Stimulated activated CD8-positive, alpha-beta memory T cell treated with anti-CD3 and anti-CD28 coated beads, Interleukin-4, amount 100 ng/mL, for 4 hours (primary cell): ENCODE measurements at places on chromosomes 7 and 10.

DNA sequence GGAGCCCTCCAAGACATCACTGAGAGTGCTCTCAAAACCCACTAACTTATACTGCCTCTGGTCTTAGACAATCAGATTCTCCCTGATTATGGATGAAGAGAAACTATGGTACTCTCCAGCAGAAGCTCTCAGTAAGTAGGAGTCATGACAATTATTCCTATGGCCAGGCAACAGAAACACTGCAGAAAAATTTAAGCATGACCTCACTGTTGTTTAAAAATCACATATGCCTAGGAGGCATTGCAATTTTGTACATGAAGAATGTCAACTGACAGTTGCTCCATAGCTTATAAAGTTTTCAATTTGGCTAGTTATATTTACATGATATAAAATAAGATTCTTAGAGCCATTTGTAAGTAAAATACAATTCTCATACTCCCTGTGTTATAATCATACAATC is 105.9 kb upstream of the LSM8 start:
- no peak for DNase-seq

- no peak for DNase-seq
Measured at GRCh38 chr7:117308891-117309290, 14.0 kb downstream of the WNT2 start.

DNA sequence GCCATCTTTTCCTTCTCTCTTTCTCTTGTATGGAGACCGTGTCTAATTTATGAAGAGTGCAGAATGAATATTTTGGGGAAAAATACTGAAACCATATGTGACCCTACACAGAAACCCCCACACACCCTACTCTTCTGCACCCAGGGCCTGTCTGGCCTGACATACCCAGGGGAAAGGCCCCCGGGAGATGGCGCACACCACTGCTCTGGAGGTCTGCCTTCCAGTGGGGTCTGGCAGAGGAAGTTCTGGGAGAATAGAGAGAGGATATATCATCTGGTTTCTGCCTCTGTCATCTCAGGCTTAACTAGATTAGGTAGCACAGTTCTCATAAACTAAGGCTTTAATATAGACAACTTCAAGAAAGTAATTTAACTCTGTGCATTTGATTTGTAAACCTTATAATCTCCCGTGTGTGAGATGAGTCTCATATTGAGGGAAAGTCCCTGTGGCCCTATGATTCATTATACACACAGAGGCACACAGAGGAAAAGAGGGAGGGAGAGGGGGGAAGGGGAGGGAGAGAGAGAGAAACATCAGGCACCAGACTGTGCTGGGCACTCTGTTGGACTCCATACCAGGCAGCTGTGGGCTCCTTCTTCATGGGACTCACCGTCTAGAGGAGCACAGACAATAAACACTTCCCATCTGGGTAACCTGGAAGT is 123.3 kb downstream of the AOAH start:
- DNase-seq, result no peak

GRCh38 chr7:134315679-134316538 is 821 bp downstream of the SLC35B4 start:
- peak; percentile 4 for DNase-seq

DNA sequence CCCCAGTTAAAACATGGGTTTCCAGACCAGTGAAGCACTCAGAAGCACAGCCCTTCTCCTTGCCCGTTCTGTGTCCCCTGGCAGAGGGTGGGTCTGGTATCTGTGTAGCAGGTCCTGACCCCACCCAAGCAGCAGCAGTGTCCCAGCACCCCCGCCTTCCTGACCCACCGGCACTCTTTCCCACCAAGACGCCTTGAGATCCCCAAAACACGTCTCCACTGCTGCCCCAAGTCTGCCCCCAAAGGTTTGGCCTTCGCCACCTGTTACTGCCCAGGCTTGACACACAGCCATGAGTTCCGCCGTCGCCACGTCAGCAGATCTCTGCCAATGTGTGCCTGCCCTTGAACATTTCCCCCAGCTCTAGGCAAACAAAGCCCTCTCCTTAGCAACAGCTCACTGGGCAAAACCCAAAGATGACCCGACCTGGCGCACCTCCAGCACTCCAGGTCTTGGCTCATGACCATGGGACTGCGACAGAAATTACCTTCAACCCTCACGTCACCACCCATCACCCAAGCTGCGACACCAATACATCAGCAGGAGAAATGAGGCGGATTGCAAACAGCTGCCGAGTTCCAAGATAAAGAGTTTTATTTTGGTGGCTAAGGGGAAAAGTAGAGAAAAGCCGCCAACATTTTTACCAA is 75.6 kb downstream of the CTBP2 start:
- no peak for DNase-seq

GRCh38 chr10:33295851-33296250 is 38.6 kb downstream of the NRP1 start:
- DNase-seq, result no peak

- no peak for DNase-seq
Measured at GRCh38 chr10:86648704-86649427, 5.5 kb upstream of the OPN4 start.

GRCh38 chr7:154744861-154745258 is 258.1 kb downstream of the PAXIP1 start:
- DNase-seq, result no peak

DNA sequence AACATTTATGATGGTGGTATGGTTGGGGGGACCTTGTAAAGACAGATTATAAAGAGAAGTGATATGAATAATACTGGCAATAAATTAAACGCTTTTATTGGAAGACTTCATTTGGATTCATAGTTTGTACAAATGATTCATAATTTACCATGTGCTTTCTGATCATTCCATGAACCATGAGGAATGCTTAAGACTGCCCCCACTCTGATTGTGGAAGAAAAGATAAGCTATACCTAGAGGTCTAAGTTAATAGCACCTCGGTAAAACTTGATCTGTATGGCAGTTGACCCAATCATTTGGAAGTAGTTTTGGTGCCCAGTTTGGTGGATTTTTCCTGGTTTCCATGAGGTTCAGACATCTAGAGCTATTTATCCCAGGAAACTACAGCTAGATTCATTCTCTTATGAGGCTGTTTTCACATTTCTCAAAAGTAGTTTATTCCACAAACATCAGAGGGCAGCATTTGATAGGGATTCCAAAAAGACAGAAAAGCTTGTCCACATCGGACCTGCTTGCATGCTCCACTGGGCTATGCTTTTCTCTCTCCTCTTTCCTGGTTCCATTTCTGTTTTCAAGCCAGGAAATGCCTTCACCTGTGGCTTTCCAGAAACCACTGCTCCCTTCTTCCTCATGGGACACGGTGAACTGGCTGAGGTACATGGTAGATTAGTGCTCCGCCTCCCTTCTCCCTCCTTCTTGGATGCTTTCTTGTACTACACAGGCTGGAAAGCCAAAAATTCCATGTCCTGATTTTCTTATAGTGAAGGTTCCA is 29.2 kb downstream of the TFAM start:
- no peak for DNase-seq

DNA sequence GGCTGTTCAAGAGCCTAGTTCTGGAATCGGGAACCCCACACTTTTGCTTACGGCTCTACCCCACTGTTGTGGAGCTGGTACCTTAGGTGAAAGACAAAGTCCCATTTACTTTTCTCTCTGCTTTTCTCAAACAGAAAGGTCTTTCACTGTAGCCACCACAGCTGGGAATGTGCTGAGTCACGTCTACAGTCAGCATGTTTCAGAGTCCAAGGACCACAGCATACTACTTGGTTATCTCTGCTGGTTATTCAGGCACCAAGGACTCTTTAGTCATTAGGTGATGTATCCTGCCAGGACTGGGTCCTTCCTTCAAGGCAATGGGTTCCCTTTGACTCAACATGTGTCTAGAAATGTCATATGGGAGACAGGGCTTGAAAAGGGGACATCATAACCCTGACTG is 266.8 kb upstream of the STEAP1 start:
- no peak for DNase-seq

GRCh38 chr10:87658321-87658795 is 1.3 kb upstream of the PAPSS2 start:
- DNase-seq, result no peak

- no peak for DNase-seq
Measured at GRCh38 chr10:133419211-133419950, 5.0 kb downstream of the SPRN start.

- DNase-seq, result no peak
Measured at GRCh38 chr10:85429126-85429525, 937.5 kb downstream of the GRID1 start.

GRCh38 chr10:71124921-71125748 is 87.2 kb upstream of the UNC5B start:
- DNase-seq, result no peak

- no peak for DNase-seq
Measured at GRCh38 chr7:52406808-52407207, 628.6 kb upstream of the POM121L12 start.

DNA sequence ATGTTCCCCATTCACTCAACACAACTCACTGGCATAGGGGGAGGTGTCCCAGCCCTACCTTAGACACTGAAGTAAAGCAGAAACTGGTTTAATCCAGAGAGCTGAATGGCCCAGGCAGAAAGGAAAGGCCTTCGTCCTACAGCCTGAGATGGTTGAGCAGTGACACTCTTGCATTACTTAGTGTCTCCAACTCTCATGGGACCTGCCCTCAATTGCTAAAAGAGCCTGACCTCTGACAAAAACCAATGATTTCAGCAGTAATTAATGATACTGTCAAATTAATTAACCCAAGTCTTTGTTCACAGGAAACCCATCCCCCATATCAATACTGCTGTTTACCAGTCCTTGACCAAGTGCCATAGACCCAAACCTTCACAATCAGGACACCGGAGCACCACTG is 48.6 kb downstream of the ICA1 start:
- no peak for DNase-seq

- DNase-seq, result no peak
Measured at GRCh38 chr7:74149071-74149470, 25.1 kb upstream of the EIF4H start.

GRCh38 chr7:100545360-100546128 is 6.5 kb downstream of the AGFG2 start:
- DNase-seq, result no peak

DNA sequence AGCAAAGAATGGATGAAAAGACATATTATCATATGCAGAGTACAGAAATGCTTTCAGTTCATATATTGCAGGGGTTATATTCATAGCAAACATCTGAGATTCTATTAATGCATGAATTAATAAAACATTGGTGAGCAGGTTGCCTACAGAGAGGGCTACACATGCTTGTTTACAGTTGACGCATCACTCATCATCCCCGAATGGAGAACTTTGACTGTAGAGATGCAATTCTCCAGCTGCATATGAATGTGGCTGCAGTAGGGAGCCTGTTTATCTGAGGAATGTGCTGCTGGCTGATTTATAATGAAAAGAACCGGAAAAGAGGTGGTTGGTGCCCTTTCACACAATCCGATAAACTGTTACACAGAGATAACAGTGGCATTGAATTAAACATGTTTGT is 116.5 kb downstream of the GRM3 start:
- DNase-seq, result no peak

- no peak for DNase-seq
Measured at GRCh38 chr7:44572771-44573170, 937 bp downstream of the DDX56 start.

GRCh38 chr10:84988011-84988410 is 659.6 kb downstream of the CCSER2 start:
- DNase-seq, result no peak

DNA sequence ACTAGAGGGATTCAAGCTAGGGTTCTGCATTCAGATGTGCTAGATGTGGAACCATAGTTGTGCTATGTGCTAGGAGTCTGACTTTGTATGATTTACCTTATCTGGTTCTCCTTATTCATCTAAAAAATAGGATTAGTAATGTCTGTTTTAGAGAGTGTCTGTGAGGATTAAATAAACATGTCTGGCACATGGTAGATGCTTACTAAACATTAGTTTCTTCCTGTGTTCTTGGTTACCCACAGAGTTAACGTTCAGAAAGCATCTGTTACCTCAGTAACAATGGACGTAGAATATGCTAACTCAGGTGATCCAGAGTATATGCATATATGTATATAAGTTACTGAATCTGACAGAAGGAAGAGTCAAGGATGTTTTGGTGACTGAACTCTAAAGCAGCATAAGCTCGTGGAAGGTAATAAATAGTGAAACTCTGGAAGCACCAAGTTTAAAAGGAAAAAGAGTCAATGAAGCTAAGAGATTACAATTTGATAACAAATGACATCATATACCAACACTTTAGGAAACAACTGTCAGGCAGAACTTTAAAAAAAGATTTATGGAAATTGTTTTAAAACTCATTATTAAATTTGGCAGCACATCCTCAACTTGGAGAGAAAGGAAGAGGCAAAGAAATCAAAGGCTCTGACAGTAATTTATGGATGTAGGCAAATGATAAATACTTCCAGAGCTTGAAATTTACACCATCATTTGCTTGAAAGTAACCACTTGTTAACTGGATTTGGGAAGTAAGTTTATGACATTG is 127.0 kb downstream of the CCNY start:
- DNase-seq, result no peak

- no peak for DNase-seq
Measured at GRCh38 chr7:130179631-130180030, 25.6 kb downstream of the TMEM209 start.

DNA sequence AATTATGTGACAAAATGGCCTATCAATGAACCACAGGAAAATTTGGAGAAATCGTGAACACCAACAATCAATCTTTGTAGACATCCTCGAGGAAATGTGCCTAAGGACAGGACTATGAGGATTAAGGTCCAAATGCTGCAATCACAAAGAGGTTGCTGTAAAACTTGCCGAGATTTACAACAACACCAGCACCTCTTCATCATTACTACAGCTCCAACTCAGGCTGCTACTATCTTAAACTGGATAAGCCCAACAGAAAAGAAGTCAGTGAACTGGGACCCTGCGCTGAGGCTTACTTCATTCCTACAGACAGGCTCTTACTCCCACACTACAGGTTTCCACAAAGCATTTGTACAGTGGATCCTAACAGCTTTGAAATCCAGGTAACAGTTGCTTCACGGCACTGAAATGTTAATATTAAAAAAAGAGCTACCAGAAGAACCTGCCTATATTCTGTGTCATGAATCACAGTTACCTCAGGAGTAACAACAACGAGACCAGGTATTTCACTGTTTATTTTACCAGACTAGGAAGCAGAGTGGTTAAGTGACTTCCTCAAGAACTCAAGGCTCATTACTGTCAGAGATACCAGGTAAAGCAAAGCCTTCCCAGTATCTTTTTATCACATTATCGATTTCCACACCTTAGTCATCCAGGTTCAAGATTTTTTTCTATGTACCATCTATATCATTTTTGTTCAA is 23.9 kb downstream of the CACUL1 start:
- DNase-seq, result no peak

GRCh38 chr10:86671419-86671818 is 3.1 kb downstream of the LDB3 start:
- DNase-seq, result no peak

GRCh38 chr7:90536449-90536848 is 59.7 kb upstream of the CDK14 start:
- no peak for DNase-seq

GRCh38 chr10:123573236-123574108 is 92.7 kb upstream of the GPR26 start:
- DNase-seq, result no peak

GRCh38 chr7:2299870-2300512 is 14.2 kb downstream of the SNX8 start:
- DNase-seq, result no peak
